WTC11 (cell line): ENCODE measurements at places on chromosomes 7 and 10. TPM values are rescaled to one million over a fixed set of nuclear protein-coding genes. Genes with fewer than 3 reads are reported as not detected.

- DNase-seq = no peak
Measured at GRCh38 chr7:129089521-129090212, 34.8 kb upstream of the TNPO3 start.

DNA sequence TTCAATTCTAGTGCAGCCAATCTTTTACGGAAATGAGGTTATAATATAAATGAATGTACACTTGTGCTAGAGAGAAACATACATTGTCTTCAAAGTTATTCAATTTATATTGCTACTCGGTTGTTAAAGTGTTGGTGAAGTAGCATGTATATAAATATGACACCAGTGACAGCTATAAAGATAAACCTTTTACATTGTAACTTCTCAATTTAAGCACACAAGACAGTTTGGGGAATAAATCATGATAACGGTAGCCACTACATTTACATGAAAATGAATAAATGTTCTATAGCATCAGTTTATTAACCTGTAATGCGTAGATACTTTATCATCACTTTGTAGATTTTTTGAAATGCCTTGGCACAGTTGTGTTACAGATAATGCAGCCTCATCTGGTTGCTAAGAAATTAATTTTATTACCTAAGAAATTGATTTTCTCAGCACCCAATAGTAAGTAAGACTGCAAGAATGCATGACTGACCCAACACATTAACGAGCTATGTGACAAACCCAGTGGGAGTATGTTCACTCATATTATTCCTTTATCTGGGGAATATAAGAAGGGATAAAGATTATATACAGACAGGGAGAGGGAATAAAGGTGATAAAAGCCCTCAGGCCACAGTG, 283.9 kb upstream of the NPVF start:
- no peak for DNase-seq

The IFIT1B gene
- total RNA-seq = not detected in 3 replicates

- DNase-seq = no peak
Measured at GRCh38 chr7:135321556-135321955, 87.9 kb downstream of the STRA8 start.

GRCh38 chr7:91527460-91527859, 263.2 kb downstream of the FZD1 start:
- no peak for DNase-seq

The ZNF32 gene
- total RNA-seq = 23.9 to 25.7 TPM (median 25.4 TPM) in 3 replicates

- no peak for DNase-seq
Measured at GRCh38 chr7:26480156-26480555, 188.5 kb downstream of the SNX10 start.

DNA sequence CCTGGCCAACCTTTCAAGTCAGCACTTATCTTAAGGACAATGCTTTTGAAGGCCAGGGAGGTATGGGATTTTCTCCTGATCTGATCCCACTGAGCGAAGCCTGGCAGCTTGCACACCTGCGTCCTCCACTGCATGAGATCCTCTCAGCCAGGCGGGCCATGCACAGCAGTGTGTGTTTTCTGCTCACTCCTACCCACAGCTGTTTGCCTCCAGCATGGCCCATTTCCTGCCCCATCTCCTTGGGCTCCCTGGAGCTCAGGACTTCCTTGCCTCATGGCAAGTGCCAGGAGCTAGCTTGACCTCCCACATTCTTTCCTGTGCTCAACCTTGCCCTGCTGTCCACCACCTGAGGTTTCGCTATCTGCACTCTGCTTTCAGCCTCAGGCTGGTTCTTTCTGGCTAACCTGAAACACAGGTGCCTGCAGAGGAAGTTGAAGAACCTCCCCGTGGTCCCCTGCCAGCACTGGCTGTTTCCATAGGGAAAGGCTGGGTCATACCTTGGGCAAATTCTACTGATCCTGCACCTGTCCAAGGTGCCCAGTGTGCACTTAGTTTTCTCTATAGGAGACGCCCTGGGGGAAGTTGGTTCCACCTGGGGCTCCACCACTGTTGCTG, 43.9 kb upstream of the EEPD1 start:
- DNase-seq = no peak

The CLRN3 gene
- not detected in 3 replicates for total RNA-seq

DNA sequence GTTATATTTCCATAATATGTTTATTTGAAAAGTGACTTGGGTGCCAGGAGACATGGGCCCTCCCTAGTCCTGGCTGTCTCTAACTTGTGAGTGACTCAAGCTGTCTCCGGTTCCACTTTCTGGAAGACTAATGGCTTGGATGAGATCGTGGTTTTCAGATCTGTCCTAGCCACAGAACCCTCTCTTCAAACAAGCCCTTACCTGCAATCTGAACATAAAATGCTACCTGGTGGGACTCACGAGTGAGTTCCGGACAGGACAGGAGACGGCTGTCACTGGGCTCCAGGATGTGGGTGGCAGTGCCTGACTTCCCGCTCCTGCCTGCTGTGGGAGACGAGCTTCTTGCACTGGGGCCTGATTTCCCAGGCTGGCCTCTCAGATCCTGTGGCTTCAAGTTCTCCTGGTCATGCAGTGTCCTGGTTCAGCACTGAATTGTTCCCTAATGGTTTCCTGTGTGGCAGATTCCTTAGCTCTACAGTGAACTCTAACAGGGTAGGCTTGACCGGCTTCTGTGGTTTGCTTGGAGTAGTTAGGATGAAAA, 26.0 kb upstream of the PFKFB3 start:
- DNase-seq = no peak

DNA sequence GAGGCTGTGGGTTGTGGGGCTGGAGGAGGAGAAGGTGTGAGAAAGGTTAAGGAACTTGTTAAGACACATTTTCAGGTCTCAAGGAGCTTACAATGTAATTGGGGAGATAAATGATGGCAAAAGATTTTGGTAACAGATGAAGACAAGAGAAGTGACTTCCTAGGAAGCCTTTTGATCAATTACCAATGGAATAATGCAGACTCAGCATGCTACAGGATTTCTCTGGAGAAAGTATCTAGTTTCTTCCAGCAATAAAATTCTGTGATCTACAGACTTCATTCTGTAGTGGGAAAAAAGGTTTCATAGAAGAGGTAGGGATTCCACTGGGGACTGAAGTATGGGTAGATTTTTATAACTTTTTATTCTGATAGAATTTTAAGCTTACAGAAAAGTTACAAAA, 184.2 kb upstream of the RHOBTB1 start:
- no peak for DNase-seq

DNA sequence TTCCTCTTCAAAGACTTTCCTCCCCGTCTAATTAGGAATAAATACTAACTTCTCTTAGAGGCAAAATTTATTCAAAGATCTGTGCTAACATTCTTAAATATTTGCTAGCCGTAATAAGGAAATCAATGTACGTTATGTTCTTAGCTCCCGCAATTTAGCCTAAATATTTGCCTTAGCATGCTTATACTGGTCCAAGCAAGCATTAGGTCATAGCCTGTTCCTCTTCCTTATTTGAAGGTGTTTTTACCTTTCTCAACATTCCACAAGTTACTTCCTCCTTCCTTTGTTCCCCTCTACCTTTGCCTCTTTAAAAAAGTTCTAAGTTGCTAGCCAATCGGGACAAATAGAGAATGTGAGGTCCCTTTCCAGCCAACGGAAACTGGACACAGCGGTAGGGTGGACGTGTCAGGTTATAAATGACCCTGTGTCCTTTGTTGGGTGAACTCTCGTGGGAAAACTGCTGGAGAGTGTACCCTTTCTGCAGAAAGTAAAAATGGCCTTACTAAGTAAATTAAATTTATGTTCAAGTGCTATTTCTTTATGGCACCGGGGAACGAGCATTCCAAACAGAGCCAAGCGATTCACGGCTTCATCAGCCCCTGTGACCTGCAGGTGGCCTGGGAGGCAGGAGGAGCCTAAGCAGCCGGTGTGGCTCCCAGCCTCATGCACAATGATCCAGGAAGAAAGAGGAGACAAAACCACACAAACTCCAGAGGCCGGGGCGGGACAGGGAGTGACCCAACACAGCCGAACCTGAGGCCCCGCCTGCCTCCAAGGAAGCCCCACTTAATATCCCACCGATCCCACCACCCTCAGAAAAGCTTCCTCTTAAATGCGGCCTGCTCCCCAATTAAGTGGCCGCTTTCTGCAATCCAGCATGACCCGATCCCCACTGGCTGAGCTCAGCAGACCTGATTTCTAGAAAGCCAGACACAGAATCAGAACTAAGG, 67.0 kb downstream of the ZRANB1 start:
- DNase-seq = no peak

The AGMO gene
- 0.77 to 1.1 TPM (median 1.0 TPM) in 3 replicates for total RNA-seq

GRCh38 chr10:21496343-21497176, 28.9 kb downstream of the SKIDA1 start:
- peak; percentile 53 for DNase-seq

The LRRC18 gene
- total RNA-seq = not detected in 3 replicates
